H4 (cell line): ENCODE measurements at places on chromosomes 1 and 21. TPM values are rescaled to one million over a fixed set of nuclear protein-coding genes. Genes with fewer than 3 reads are reported as not detected.

DNA sequence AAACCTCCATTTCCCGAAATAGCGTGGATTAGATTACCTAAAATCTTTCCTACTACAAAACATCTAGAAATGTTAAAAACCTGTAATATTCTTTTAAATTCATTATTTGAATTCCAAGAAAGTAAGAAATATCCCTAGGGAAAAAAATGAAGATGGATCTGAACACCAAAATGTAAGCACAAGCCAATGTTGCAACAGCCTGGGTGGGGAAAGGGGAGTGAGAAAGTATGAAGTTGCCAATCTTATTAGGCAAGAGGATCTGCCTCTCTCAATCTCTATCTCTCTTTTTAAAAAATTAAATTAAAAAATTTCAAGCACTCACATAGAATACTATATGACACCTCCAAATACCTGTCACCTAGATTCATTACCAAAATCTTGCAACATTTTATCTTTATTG lies 74.9 kb upstream of the IRF2BP2 start:
- DNase-seq = no peak

DNA sequence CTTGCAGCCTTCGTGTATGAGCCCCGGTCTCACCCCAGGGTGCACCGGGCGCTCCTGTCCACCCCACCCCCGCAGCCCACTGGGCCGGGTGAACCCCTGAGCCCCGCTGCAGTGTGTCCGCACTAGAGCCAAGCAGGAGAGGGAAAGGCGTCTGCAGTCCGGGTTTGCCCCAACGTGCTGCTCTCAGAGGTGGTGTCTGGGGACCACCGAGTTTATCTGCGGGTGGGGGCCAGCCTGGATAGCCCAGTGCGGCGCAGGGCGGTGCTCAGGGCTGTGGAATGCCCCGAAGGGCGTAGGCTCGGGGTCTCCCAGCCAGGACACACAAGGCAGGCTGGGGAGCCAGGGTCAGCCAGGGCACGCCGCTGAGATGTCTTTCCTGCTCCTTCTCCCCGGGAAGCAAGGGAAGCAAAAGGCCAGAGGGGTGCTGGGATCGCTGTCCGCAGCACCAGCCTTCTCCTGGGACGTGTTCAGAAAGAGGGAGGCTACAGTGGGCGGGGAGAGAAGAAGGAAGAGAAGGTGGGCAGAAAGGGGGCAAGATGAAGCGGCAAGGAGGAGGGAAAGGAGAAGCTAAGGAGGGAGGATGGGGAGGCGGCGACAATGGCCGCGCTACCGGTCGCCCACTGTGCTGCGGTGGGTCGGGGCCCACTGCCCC lies 56.6 kb downstream of the MAB21L3 start:
- no peak for DNase-seq

DNA sequence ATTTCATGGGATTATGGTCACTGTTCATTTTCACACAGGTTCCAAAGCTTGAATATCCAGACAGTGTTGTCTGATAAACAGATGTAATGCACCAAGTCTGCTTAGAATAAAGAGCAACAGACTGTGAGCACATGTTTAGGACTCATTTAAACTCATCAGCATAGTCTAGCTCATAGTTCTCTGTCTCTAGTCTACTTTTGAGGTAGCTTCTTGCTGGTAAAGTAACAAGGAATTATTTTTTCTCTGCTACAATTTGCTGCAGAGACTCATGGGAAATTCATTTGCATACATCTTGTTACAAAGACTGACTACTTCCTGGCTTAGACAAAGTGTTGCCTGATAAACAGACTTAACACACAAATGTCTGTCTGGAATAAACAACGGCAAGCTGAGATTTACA lies 187.2 kb downstream of the NFIA start:
- no peak for DNase-seq

GRCh38 chr1:87024936-87025540 lies 110.6 kb downstream of the HS2ST1 start:
- DNase-seq = peak; percentile 33

DNA sequence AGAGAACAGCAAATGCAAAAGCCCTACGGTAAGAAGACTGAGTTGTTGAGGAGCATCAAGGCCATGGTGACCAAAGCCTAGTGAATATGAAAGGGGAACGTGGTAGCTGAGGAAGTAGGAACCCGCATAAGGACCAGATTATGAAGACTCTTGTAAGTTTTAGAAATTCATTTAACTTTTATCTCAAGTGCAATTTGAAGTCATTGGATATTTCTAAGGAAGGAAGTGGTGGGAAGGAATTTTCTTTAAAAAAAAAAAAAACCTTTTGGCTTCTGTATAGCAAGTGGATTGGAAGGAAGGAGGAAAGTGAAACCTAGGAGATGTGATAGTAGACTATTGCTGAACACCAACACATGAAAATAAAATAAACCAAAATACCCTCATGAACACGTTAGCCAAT lies 119.0 kb downstream of the TNFSF18 start:
- DNase-seq = no peak

GRCh38 chr1:94228640-94229375 lies 8.6 kb downstream of the ARHGAP29 start:
- DNase-seq = no peak

- no peak for DNase-seq
Measured at GRCh38 chr1:224431726-224432125, 2.9 kb downstream of the WDR26 start.

- no peak for DNase-seq
Measured at GRCh38 chr1:157955221-157955620, 38.2 kb upstream of the KIRREL1 start.

- DNase-seq = no peak
Measured at GRCh38 chr1:117167402-117167801, 43.3 kb downstream of the VTCN1 start.

DNA sequence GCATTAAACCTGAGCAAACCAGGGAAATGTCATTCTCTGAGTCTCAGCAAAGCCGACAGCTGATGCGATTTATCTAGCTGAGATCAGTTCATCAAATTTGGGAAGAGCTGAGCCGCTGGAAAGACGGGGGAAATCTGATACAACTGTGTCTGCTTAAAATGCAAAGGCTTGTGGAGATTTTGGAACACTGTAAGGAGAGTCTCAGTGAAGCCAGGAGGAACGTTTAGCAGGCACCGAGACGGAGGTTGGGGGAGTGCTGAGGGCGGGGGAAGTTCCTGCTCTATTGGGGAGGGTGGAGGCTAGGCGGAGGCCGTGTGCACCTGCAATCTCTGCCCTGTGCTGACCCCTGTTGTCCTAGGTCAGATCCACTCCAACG lies 143.2 kb upstream of the CSF3R start:
- no peak for DNase-seq

DNA sequence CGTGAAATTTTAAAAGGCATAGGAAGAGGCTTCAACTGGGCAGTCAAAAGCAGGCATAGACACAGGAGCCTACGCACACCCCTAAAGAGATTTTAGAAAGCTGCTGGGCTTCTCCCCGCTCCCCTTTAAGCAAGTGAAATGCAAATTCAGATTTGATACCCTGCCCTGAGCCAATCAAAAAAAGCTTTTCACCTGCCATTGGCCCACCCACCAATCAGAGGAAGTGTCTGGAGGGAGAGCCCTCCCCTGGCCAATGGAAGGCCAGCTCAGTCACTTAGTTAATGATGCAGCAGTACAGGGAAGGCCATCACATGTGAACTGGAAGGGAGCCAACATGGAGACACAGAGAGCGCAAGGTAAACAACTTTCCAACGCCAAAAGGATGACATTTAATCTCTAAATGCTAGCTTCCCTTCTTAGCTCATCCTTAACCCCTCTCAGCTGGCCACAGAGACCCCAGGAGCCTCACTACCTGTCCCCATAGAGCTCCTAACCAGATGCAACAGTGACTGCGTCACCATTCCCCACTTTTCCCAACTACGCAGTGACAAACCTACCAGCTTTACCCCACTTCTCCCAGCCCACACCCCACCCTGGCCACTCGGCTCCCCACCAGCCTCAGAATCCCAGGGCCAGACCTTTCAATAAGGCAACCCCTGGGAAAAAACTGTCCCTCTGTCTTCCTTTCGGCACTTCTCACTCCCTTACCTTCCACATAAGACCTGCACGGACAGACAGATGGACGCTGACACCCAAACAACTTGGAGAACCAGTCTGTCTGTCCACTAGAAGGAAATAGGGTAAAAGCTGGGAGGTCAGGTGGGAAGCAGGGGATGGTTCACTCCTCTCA lies 71.0 kb downstream of the CD46 start:
- DNase-seq = no peak

DNA sequence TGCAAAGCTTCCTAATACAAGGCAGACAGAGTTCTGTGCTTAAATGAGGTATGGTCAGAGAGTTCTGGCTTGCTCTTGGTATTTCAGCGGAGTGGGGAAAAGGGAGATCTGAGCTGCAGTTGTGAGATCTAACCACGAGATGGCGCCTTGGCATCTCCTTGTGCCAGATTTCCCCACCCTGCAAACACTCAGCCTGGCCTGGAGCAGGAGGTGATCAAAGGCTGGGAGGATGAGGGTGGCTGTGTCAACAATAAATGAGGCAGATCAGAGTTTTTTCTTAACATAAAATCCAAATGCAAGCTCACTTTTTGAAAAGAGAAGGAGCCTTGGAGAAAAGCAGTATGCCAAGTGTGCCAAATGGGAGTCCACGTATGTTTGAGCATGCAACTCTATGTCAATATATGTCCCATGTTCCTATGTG lies 4.1 kb upstream of the TFAP2E start:
- DNase-seq = peak; percentile 23

DNA sequence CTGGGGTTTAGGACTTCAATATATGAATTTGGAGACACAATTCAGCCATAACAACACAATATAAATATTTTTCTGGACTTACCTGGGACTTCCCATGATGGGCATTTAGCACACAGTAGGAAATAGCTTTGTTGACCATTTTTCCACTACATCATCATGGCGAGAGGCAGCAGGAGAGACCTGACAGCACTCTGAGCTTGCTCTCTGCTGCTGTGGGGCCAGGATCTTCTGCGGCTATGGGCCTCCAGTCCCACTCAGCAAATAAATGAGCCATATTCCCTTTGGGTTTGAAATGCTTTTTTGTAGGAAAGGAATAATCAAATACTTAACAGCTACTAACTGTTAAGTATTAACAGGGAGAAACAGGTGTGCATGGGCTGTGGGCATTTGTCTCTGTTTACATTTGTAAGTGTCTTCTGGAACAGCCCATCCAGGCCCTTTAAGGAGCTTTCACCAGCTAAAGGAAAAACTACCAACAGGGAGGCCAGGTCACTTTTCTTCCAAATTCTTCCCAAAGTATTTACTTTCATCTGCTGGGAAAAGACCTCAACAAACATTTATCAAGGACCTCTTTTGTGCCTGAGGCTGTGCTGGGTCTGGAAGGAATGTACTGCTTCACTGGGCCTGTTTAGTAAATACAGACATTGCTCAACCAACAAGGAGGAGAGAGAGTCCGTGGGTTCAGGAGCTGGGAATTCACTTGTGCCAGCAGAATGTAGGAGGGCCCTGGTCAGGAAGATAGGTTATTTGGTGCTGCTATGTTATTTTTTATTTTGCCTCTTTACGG lies 133.2 kb downstream of the LRIG2 start:
- no peak for DNase-seq

DNA sequence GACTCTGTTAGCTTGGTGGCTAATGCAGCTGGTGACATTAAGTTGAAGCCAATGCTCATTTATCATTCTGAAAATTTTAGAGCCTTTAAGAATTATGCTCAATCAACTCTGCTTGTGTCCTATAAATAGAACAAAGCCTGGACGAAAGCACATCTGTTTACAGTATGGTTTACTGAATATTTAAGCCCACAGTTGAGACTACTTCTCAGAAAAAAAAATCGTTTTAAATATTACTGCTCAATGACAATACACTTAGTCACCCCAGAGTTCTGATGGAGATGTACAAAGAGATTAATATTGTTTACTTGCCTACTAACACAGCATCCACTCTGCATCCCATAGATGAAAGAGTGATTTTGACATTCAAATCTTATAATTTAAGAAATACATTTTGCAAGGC lies 79.6 kb downstream of the NEGR1 start:
- no peak for DNase-seq

GRCh38 chr1:154829062-154829461 lies 41.0 kb downstream of the KCNN3 start:
- DNase-seq = no peak

DNA sequence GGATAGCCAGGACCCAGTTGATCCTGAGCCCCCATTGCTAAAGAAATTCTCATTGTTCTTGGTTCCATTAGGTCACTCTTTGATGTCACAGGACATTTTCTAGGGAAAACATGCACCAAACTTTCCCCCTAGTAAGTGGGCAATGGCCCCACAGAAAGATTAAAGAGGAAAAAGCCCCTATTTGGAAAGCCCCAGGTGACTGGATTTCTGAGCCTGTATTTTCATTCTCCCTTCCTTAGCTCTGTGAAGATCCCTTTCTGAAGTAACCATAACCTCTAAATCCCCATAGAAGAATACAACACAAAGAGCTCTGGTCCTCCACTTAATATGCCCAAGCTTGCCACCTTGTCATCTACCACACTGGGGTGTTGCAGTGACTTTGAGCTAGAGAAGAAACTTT lies 232.3 kb upstream of the FGGY start:
- no peak for DNase-seq

GRCh38 chr1:152697701-152698600 lies at the start of gene LCE2A:
TSS of gene LCE2A (plus strand) at chr1:152698345. CDS start at chr1:152698902, 557 bp downstream.
- no peak for DNase-seq

DNA sequence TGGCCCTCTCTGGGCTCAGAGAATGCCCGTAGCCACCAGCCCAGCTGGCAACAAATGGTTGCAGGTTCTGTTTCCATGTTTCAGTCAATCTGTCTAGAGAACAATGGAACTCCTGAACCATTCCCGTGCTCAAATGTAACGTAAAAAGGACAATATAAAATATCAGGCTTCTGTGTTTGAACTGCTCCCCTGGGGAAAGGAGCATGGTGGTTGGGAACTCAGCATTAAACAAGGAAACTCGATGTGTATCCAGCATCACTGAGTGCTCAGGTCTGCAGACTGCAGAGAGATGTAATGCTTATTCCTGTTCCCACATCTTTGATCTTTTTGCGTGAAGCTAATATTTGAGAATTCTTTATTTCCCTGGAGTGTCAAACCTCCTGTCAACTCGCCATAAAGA lies 326.5 kb downstream of the KIF26B start:
- no peak for DNase-seq

GRCh38 chr1:247496581-247497285 lies 38.8 kb upstream of the OR2B11 start:
- no peak for DNase-seq

GRCh38 chr1:195019385-195019784 lies 1588.9 kb downstream of the KCNT2 start:
- no peak for DNase-seq

- DNase-seq = no peak
Measured at GRCh38 chr1:244102468-244102867, 51.4 kb downstream of the ZBTB18 start.

GRCh38 chr1:6456800-6457466 lies 9.0 kb downstream of the TNFRSF25 start:
- no peak for DNase-seq

The OR2M3 gene
- total RNA-seq = 0.04 TPM in 1 of 2 replicates, not detected in the other

The LAMC2 gene
- total RNA-seq = 0.10 TPM in 1 of 2 replicates, not detected in the other

The C1orf87 gene
- not detected in 2 replicates for total RNA-seq

The SPRR3 gene
- not detected in 2 replicates for total RNA-seq

The NOL9 gene
- total RNA-seq = 12.0 and 14.9 TPM in 2 replicates
